Activated T-cell treated with anti-CD3 and anti-CD28 coated beads, Interleukin-2, amount 50 U/mL, for 72 hours (primary cell): ENCODE measurements at places on chromosomes 12 and 14. TPM values are rescaled to one million over a fixed set of nuclear protein-coding genes. Genes with fewer than 3 reads are reported as not detected.

- H3K27me3 ChIP-seq = no peaks in the 10 kb centered on the region
- H3K4me3 ChIP-seq = no peak overlapping the region
- no peak overlapping the region for H3K27ac ChIP-seq
- DNase-seq = no peak
- H3K36me3 ChIP-seq = no peaks in the 10 kb centered on the region
- no peaks in the 10 kb centered on the region for H3K4me1 ChIP-seq
Measured at GRCh38 chr12:80299976-80300375, 144.1 kb upstream of the PTPRQ start.

OTOGL gene
- not detected for total RNA-seq

- DNase-seq = no peak
- H3K27ac ChIP-seq = no peak overlapping the region
- H3K4me3 ChIP-seq = no peak overlapping the region
- no peaks in the 10 kb centered on the region for H3K36me3 ChIP-seq
- H3K4me1 ChIP-seq = no peaks in the 10 kb centered on the region
- H3K27me3 ChIP-seq = no peaks in the 10 kb centered on the region
Measured at GRCh38 chr12:51335931-51336330, 10.5 kb downstream of the CELA1 start.

DNA sequence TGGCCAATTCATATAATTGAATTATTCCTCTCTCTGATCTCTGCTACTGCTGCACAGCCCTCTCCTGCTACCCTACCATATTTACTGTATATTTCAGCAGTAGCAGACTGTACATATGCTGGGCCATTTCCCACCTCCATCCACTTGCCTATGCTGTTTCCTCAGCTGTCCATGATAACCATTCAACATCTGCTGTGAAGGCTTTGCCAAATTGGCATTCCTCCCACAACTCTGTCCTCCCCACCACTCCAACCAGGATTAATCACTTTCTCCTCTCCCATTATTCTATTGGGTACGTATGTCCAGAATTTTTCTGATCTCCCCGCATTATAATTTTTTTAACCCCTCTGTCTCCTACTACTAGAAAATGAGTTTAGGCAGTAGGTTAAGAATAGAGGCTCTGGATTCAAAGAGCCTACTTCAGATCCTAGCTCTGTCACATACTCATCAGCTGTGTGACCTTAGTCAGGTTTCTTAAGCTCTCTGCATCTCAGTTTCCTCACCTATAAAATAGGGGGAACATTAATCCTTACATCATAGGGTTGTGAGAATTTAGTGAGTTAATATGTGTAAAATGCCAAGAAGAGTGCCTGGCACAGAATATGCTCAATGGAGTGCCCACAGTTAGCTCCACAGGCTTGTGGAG, 123.3 kb downstream of the KICS2 start:
- DNase-seq = no peak
- no peak overlapping the region for H3K4me3 ChIP-seq
- H3K27ac ChIP-seq = no peak overlapping the region

DNA sequence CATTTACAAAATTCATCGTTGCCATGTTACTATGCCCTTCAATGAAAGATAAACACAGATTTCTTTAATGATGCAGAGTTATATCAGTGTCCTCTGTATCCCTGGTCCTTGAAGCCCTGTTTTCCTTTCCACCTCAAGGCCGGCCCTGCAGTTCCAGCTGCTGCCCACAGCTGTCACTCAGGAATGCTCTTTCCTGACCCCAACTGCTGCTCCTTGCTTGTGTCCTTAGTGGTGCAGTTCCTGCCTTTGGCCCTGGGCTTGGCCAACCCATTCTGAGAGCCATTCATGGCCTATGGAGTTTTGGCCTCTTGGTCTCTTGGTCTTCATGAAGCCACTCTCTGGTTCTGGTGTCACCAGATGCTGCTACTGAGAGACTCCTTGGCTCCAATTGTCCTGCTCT, 93.1 kb downstream of the GAS2L3 start:
- H3K4me1 ChIP-seq = no peaks in the 10 kb centered on the region
- DNase-seq = no peak
- no peak overlapping the region for H3K27ac ChIP-seq

DNA sequence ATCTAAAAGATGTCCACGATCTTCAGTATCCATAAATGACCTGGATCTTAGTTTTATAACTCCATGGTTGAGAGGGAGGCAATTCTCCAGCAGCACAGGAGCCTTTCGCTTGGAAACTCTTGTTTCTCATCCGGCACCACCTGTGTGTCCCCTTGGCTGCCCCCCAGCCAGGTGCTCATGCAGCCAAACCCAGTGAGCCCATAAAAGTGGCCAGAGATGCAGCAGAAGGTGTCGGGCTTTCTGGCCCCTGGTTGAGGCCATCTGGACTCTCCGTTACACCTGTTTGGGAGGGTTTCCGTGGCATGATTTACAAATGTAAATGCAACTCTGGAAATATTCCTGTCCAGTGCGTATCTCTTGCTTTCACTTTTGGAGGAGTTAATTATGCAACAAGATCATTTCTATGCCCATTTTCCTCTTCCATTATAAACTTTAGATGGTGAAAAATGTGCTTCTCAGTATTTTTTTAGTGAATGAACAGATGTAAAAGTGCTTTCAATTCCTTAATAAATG, 291.1 kb downstream of the DIO2 start:
- H3K27ac ChIP-seq = no peak overlapping the region
- no peak for DNase-seq
- H3K36me3 ChIP-seq = no peaks in the 10 kb centered on the region
- no peak overlapping the region for H3K4me3 ChIP-seq
- no peaks in the 10 kb centered on the region for H3K27me3 ChIP-seq
- no peaks in the 10 kb centered on the region for H3K4me1 ChIP-seq

RASSF3 gene
- 40.3 TPM for total RNA-seq

GRCh38 chr12:27201169-27201568, 42.9 kb upstream of the STK38L start:
- no peaks in the 10 kb centered on the region for H3K36me3 ChIP-seq
- H3K4me1 ChIP-seq = peaks cover 17% of the 10 kb centered on the region
- DNase-seq = no peak

DNA sequence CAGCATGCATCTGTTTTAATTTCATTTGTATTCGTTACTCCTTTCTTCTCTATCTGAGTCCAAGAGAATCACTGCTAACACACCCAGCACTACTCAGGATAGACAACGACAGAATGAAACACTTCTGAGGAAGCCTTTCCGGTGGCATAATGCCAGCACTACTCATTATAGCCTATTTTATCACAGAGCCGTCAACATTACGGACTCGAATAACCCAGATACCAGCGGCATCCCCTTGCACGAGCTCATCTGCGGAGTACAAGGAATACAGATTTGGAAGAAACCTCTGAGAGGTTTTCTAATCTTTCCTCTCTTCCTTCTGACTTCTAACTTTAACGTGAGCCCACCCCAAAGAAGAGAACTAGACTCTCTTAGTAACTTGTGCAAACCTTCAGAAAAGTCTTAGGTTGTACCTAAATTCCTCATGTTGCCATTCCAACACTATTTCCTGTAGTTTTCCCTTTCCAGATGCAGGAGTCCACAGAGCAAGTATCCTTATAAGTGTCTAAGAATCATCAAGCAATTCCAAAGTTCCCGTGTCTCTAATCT, 248.1 kb downstream of the APAF1 start:
- no peaks in the 10 kb centered on the region for H3K4me1 ChIP-seq
- peaks cover 61% of the 10 kb centered on the region for H3K27me3 ChIP-seq
- no peak overlapping the region for H3K27ac ChIP-seq
- H3K4me3 ChIP-seq = no peak overlapping the region
